ENCODE measurements at places on chromosomes 6 and 20.

GRCh38 chr20:63955281-63955826 is 862 bp downstream of the UCKL1 start:
- DNase-seq = no peak

DNA sequence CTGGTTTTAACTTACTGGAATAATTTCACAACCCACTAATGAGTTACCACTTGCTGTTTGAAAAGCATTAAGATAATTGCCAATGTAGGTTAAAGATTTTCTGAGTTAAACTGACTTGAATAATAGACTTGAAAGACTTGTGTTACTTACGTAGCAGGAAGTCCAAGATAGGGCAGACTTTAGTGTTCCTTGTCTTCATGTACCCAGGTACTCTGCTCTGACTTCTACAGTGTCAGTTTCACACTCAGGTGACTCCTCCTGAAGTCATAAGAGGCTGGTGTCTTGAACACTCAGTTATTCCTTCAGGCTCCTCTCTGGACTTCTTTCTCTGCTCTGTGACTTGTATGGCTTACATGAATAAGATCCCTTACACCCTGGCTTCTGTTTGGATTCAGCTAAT is 76.3 kb upstream of the SGK1 start:
- DNase-seq = no peak

DNA sequence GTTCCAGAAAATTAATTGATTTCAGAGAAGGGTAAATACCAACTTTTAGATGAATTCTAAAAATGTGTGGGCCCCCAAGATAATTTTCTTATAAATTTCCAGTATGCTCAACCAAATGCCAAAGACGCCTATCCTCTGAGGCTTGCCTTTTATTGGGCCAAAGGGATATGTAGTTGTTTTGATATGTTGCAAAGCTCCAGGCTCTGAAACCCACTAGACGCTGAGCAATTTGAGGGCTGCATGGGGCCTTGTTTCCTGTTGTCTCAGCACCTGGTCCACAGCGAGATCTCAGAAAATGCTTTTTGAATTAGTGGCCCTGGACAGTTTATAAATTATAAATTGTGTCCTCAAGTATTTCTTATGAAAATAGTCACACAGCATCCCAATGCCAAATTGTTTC is 397.2 kb downstream of the SAMD5 start:
- DNase-seq = peak; percentile 14

GRCh38 chr6:167533851-167534250 is 209.0 kb downstream of the TTLL2 start:
- DNase-seq = no peak

DNA sequence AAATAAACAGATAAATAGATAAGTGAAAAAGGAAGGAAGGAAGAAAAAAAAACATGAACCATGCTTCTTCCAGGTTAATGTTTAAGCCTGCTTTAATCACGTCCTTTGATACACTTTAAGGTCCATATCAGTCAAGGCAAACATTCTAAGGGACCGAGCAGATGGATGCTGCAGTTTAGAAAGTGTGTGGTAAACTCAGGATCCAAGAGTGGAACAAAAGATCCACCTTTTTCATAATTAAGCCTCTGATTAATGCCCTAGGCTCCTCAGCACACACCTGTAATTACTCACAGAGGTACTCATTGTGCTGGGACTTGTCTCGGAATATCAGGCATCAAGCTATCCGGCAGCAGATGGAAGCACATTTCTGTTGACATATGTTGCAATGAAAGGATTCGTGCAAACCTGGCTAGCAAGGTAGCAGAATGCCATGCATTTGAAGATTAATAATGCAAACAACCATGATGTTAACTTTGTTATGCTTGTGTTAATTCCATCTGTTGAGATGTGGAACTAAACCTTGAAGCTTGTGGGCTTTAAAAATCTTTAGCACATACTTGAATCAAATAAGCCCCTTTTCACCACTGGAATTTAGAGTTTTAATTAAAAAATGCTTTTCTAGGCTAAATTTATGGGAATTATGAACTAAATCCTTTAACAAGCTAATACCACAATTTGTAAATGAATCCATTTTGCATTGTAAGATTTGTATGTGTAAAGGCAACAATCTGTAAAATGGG is 163.7 kb downstream of the RALGAPA2 start:
- no peak for DNase-seq

GRCh38 chr20:14986026-14986655 is 648.7 kb upstream of the FLRT3 start:
- no peak for DNase-seq

DNA sequence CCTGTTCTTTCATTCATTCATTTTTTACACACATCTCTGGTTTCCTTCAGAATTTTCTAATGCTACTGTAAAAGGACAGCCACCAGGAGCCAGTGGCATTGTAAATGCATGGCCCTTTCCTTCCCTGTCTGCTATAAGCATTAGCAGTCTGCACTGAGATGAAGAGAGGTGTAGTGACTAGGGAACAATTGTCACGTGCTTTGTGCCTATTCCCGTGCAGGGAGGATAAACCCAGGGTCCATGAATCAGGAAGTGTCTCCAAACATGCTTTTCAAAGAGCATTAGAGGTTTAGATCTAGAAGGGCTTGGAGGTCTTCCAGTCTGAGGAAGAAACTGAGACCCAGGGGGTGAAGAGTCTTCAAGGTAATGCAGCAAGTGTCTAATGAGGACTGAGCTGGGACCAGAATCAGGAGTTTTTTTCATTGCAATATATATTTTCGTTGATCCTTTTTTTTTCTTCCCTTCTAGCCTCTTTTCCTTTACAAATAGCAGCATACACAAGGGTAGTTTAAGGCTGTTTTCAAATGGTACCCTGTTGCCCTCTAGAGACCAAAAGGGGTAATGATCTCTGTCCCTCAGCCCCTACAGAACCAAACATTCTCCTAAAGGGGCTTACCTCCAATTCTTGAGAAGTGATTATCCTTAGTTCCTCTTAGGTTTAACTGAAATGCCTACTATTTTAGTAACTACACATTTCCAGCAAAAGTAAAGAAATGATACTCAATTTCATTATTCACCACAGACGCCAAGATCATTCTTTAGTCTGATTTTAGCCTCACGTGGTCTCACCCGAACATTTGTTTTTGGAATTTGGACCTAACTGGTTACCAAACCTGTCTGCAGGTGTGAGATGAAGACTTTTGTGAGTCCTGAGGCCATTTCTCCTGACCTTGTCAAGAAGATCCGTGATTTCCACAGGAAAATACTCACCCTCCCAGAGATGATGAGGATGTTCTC is 6.6 kb downstream of the TRIM15 start:
- peak; percentile 23 for DNase-seq

GRCh38 chr6:80366714-80367113 is 260.2 kb downstream of the BCKDHB start:
- DNase-seq = peak; percentile 29

DNA sequence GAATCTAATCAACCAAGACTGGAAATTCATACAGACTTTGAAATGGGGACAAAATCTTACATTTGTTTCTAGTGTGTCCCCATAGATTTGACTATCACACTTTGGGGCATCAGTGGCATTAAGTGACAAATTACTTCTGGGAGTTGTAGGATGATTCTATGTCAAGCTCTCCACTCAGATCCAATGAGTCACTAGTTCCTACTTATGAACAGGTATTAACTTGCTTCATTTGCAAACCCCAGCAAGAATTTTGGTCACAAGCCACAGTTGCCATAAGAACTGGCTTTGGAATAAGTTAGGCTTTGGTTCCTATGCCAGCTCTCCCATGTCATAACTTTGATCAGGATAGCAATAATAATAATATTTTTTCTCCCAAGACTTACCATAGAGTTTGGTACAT is 77.6 kb upstream of the PTPRK start:
- no peak for DNase-seq

DNA sequence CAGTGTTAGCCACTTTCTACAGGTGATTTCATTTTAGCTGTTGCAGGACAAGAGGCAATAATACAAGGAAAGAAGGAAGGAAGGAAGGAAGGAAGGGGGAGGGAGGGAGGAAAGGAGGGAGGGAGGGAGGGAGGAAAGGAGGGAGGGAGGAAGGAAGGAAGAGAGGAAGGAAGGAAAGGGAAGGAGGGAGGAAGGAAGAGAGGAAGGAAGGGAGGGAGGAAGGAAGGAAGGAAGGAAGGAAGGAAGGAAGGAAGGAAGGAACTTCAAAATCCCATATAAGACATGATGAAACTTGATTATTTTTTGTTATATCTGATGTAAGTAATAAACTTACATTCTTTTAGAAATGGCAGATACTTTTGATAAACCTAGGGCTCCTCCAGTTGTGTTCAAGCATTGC is 83.6 kb downstream of the TFAP2B start:
- no peak for DNase-seq

- no peak for DNase-seq
Measured at GRCh38 chr20:11323816-11324215, 593.9 kb upstream of the BTBD3 start.

DNA sequence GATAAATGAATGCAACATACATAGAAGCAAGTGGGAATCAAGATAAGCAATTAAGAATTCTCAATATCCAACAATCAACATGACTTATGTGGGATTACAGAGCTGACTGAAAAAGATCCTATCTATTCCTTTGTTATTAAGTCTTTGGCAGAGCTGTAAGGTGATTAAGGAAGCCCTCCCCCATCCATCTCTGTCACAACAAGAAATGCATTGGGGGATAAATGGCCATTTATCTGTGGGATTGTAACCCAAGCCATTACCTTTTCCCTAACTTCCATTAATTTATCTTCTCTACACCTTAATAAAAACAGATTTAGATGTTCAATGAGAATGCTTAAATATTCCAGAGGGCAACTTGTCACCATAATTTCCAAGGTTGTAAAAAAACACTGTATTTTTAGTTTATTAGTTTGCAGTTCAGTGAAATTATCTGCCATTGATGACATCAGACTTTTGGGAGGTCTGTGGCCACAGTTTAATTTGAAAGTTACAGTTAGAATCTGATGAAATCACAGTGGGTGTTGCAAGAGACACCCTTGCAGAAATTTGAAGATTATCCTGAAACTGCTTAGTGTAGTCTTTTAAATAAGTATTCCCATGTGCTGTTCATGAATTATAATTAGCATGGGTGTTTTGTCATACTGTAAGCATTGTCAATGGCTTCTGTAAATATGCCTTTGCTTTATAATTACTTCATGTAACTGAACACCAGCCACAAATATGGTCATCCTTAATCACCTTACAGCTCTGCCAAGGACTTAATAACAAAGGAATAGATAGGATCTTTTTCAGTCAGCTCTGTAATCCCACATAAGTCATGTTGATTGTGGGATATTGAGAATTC is 49.4 kb upstream of the FYN start:
- peak; percentile 42 for DNase-seq

- DNase-seq = no peak
Measured at GRCh38 chr6:149864578-149865535, 698 bp upstream of the LRP11 start.

- no peak for DNase-seq
Measured at GRCh38 chr20:53138454-53139262, 166.5 kb downstream of the TSHZ2 start.

DNA sequence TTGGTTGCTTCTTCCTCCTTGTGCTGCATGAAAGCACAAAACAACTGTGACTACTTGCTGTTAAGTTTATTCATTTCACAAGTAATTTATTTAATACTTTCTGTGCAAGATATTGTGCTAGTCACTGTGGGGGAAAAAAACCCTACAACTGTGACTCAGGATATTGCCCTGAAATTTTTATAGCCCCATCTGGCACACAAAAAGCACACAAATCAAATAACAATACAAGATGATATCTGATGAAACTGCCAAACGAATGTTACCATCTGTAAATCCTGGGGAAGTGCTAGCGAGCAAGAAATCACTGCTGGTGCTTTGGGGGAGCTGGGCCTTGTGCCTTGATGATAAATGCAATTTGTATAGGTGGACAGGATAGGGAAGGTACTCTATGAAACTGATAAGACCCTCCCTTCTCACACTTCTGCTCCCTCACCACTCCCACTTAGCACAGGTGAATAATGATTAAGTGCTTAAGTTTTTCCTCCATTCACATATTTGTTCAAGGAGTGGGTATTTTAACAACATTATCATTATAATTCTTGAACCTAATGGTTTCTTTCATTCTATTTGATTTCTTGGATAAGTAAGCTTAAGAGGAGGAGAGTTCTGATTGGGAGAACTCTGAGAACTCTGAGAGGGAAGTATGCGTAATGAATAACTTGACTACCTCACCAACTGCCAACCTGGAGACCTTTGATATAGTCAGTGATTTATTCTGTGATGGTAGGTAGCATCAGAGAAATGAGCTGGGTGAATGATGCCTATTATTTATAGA is 115.3 kb downstream of the RTN4IP1 start:
- DNase-seq = no peak

DNA sequence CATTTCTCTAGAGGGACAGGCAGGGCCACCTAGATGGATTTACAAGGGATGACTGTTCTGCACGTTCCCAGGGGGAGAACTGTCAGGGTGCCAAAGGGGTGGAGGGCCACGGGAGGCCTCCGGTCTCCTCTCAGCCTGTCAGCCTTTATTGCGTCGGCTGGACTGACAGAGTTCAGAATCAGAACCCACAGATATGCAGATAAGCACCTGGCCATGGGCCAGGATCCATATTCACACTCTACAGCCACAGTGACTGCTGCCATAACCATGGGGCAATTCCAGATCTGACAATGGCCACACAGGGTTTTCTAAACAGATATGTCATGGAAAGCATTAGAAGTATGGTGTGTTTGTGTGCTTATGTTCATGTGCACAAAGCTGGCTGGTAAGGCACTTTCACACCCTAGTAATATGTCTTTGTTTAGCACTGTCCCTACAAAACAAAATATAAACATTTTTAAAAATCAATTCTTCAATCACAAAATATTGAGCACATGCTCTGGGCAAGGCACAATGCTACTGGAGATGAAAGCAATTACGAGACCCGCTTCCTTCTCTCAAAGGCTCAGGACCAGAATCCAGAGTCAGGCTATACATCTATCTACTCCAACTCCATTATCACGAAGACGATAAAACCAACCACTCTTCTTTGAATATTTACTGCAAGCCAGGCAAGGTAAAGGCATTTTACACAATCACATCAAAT is 29.1 kb downstream of the TRAM2 start:
- DNase-seq = no peak

- no peak for DNase-seq
Measured at GRCh38 chr20:56368351-56369134, 9.8 kb downstream of the FAM210B start.

DNA sequence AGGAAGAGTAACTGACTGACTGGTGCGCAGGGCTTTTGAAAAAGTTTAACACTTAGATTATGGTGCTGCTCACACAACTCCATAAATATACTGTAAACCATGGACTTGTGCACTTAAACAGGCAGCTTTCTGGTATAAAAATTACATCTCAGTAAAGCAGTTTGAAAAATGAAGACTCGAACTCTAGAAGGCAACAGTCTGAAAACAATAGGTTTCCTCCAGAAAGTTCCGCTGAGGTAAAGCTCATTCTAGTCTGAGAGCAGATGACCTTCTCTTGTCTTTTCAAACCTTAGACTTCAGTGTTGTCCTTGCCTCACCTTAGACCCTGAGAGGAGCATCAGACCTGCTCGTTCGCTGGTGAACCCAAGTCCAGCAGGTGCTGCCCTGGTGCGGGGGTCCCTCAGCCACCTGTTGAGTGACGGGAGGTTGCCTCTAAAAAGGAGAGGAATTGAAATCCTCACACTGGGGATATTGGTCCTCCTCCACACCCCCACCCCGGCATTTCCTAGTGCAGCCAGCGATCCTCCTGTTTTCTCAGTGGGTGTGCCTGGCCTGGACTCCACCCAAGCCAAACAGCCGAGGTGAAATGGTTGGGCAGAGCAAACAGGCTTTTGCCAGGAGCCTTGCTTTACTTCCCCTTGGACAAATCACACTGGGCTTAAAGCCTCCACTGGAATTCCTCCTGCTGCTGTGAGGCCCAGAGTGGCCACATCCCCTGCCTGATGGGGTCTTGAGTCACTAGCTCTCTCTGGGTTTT is 14.7 kb upstream of the PYGB start:
- peak; percentile 75 for DNase-seq
